Large intestine (tissue), 12 donors: ENCODE measurements at places on chromosomes 7 and 10. TPM values are rescaled to one million over a fixed set of nuclear protein-coding genes. Genes with fewer than 3 reads are reported as not detected.

The MET gene
- 10.6 TPM for polyA plus RNA-seq

The SPDYE5 gene
- 2.0 TPM for polyA plus RNA-seq

DNA sequence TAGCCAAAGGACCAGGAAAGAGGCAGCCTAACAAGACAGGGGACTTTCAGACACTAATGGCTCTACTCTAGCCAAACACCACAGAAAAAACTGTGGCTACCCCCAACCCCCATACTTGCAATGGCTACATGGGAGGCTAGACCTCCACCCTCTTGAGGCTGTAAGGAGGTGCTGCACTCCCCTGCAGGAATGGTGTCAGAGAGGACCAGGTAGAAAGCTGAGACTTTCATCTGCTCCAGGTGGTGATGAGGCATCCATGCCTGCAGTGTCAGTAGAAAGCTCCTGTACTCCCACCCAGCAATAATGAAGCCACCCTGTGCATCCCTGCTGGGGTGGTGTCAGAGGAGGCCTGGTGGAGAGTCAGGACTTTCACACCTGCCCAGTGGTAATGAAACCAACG, 18.9 kb upstream of the SORCS3 start:
- no peak overlapping the region for H3K27ac ChIP-seq
- DNase-seq, result no peak
- H3K4me1 ChIP-seq, result no peaks in the 10 kb centered on the region
- no peaks in the 10 kb centered on the region for H3K36me3 ChIP-seq
- no peaks in the 10 kb centered on the region for H3K27me3 ChIP-seq

DNA sequence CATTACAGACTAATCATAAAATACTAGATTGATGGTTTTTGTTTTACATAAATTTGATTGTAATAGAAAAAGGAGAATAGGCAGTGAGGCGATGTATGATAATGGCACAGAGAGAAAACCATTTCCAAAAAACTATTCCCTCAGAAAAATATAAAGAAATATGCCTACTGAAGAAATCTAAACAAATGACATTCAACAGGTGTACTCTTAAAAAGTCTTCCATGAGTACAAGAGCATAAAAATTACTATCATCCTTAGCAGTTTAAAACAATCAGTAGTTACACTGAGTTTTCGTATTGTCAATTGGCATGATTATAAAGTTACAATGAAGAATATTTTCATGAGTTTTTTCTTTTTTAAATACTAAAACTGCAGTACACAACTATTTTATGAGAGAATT, 75.0 kb downstream of the ARHGAP12 start:
- H3K36me3 ChIP-seq, result peaks cover 10% of the 10 kb centered on the region
- no peak overlapping the region for H3K4me3 ChIP-seq
- DNase-seq, result no peak
- H3K4me1 ChIP-seq, result no peaks in the 10 kb centered on the region

- H3K4me1 ChIP-seq, result peaks cover 5% of the 10 kb centered on the region
- no peak overlapping the region for H3K4me3 ChIP-seq
- no peak overlapping the region for H3K27ac ChIP-seq
- H3K36me3 ChIP-seq, result peaks cover 54% of the 10 kb centered on the region
- no peaks in the 10 kb centered on the region for H3K27me3 ChIP-seq
- no peak for DNase-seq
Observed at GRCh38 chr7:44801890-44802289, 5.4 kb downstream of the PPIA start.

DNA sequence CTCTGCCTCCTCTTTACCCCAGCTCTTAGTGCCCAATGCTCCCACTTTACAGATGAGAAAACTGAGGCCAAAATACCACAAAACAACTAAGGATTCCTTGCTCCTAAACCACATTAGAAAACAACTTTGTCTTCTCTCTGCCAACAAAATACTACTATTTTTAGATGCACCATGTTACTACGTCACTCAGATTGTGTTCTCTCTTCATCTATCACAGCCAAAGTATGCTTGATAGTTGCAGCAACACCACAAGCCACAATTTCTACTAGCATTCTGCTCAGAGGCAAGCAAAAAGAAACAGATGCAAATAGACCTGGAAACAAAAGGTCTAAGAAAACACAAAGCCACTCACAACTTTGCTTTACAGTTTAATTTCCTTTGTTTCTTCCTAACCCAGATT, 3.3 kb upstream of the PDE1C start:
- H3K27ac ChIP-seq, result no peak overlapping the region
- no peak overlapping the region for H3K4me3 ChIP-seq
- no peak for DNase-seq
- peaks cover 44% of the 10 kb centered on the region for H3K27me3 ChIP-seq

- no peaks in the 10 kb centered on the region for H3K27me3 ChIP-seq
- H3K4me3 ChIP-seq, result no peak overlapping the region
- peaks cover 9% of the 10 kb centered on the region for H3K36me3 ChIP-seq
- DNase-seq, result no peak
Observed at GRCh38 chr7:4689151-4689550, 7.1 kb downstream of the FOXK1 start.

DNA sequence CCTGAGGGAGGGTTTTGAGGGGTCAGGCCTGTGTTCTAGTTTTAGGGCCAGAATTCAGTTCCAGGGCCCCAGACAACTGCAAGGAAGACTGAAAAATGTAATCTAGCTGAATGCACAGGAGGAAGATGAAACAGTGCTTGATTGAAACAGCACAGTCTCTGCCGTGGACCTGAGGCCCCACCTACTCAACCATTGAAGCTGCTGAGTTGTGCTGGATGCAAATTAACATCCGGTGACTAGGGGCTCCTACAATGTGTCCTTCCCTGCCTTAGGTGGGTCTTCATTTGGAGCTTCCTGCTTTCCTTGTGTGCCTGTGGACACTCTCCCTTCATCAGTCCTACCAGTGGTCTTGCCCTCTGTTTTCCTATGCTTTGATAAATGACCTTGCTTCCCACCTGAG, 5.7 kb downstream of the GLRX3 start:
- peaks cover 16% of the 10 kb centered on the region for H3K36me3 ChIP-seq
- no peak for DNase-seq
- H3K27ac ChIP-seq, result no peak overlapping the region
- peaks cover 10% of the 10 kb centered on the region for H3K4me1 ChIP-seq
- no peaks in the 10 kb centered on the region for H3K27me3 ChIP-seq

DNA sequence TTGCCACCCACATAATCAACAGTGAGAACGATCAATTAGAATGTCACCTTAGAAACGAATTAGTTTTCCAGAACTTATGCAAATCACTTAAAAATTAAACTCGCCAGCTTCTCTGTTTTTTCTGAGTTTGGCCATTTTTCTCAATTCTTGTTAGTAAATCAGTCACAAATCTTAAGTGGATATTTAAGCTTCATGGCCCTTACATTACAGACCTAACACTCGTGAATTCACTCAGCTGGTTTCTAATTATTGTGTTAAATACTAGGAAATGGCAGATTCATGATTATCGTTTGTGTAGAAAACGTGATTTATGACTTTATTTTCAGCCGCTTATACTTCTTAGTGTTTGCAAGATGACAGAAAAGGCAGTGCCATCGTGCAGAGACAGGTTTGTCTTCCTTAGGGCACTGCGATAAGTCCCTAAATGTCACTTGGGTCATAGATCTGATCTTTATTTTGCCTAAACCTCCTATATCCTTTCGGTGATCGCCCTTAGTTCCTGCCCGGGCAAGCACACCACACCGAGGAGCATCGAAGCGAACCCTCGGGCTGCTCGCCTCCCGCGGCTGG, 587 bp upstream of the CELF2 start:
- peak overlapping the region; percentile 21 for H3K4me3 ChIP-seq
- peaks cover 39% of the 10 kb centered on the region for H3K27me3 ChIP-seq
- no peak overlapping the region for H3K27ac ChIP-seq

GRCh38 chr10:128047351-128047750, 78.9 kb downstream of the MKI67 start:
- peaks cover 21% of the 10 kb centered on the region for H3K36me3 ChIP-seq
- peak; percentile 84 for DNase-seq
- H3K27me3 ChIP-seq, result no peaks in the 10 kb centered on the region

- DNase-seq, result no peak
- H3K27me3 ChIP-seq, result no peaks in the 10 kb centered on the region
- peaks cover 6% of the 10 kb centered on the region for H3K4me1 ChIP-seq
- H3K27ac ChIP-seq, result no peak overlapping the region
- H3K4me3 ChIP-seq, result no peak overlapping the region
- peaks cover 41% of the 10 kb centered on the region for H3K36me3 ChIP-seq
Observed at GRCh38 chr7:30921540-30922401, 10.1 kb downstream of the AQP1 start.
